ENCODE measurements at places on chromosomes 5 and 9.
A peak's percentile ranks its signal among the peaks of the same experiment; 100 is the strongest.

GRCh38 chr5:142242272-142242671 lies 82.5 kb downstream of the SPRY4 start:
- no peak for DNase-seq

DNA sequence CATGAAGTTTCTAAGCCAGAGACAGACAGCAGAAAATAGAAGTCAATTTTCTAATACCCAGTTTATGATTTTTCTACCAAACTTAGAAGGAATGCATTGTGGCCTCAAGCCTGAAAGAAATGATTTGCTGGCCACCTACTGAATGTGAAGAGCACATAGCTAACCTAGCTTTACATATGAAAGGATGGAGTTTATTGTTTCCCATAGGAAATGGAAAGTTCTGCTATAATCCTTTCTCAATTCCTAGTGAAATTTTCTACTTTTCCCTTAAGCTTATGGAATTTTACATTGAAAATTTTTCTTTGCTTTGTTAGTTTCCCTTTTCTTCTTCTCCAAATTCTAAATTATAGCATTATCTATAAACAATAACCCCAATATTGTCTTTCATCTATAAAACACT lies 110.1 kb downstream of the TMEM167A start:
- DNase-seq, result no peak

DNA sequence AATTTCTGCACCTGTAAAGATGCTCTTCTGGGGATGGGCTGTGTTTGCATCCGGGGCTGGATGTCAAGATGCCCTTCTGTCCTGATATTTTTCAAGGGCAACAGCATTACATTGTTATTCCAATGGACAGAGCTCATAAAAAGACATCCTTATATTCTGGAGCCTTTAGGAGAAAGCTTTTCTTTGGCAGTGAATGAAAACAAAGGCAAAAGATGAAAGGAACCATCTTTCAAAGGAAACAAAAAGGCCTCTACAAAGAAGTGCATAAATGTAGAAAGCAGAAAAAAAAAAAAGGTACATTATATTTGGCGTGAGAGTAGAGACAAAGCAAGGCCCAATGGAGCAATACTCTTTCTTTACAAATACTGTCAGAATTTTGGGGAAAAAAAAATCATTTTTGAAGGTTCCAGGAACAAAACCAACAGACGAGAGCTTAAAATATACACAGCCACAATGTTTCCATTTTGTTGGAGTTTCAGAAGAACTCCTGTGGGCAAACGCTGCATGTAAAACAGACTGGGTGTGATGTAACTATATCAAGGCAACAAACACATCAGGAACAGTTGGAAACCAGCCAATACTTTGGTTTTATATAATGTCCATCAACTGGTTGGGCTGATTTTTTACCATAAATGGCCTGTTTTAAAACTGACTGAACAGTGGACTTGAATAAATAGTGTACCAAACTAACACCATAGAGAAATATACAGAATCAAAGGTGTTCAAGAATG lies 885.6 kb upstream of the DMAC1 start:
- no peak for DNase-seq

GRCh38 chr5:164472165-164472564 lies 966.7 kb downstream of the MAT2B start:
- peak; percentile 47 for DNase-seq

- DNase-seq, result peak; percentile 93
Measured at GRCh38 chr5:38267372-38267771, 9.0 kb downstream of the EGFLAM start.

DNA sequence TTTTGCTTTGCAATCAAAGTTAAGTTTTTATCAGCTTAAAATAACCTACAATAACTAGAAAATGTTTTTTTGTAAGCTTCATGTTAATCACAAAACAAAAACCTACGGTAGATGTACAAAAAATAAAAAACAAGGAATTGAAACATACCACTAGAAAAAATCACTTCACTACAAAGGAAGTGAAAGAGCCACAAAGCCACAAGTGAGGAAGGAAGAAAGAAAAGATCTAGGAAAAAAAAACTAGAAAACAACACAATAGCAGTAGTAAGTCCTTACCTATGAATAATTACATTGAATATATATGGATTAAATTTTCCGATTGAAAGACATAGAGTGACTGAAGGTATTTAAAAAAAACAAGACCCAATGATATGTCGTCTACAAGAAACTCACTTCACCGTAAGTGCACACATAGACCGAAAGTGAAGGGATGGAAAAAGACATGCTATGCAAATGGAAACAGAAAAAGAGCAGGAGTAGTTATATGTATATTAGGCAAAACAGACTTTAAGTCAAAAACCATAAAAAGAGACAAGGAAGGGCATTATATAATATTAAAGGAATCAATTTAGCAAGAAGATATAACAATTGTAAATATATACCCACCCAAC lies 13.4 kb upstream of the ZDHHC21 start:
- DNase-seq, result no peak

GRCh38 chr5:10467281-10468198 lies 25.9 kb downstream of the ROPN1L start:
- no peak for DNase-seq

GRCh38 chr5:168064457-168064856 lies 227.0 kb upstream of the WWC1 start:
- DNase-seq, result no peak

- DNase-seq, result no peak
Measured at GRCh38 chr5:178278358-178279023, 45.9 kb upstream of the PHYKPL start.

- DNase-seq, result no peak
Measured at GRCh38 chr5:111769541-111769940, 12.5 kb upstream of the NREP start.

- peak; percentile 35 for DNase-seq
Measured at GRCh38 chr5:139543423-139543991, 17.6 kb upstream of the UBE2D2 start.

DNA sequence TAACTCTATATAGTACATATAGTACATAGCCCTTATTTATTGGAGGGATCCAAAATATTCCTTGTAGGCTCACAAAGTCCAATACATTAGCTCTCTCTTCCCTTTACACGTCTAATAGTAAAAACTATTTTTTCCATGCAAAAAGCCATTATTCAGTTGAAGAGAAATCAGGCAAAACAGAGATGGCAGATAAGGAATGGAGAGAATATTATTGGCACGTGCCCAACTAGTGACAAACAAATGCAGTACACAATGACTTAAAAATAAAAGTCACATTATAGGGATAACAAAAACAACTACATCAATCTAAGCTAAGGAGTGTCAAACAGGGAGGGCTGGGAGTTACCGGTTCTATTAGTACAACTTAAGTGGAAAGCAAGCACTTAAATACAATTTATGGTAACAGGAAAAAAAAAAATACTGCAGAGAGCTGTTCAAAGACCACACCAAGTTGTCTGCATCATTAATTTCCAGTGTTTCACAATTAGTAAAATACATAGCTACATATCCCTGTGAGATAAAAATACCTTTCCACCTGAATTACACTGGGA lies 4.1 kb upstream of the SCAI start:
- no peak for DNase-seq

- no peak for DNase-seq
Measured at GRCh38 chr5:78659714-78660113, 11.1 kb upstream of the LHFPL2 start.

DNA sequence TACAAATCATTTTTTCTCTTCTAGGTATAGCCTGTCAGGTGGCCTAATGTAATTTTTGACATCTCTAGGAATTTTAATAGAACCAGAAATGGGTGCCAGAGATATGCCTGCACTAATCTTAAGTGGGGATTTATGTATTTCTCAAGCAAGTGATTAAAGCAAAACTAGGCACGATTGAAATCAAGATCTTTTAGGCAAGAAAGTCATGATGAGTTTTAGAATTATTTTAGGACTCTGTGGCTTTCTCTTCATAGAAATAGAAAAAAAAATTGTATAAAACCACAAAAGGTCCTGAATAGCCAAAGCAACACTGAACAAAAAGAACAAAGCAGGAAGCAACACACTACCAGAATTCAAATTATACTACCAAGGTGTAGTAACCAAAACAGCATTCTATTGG lies 952 bp upstream of the AMACR start:
- no peak for DNase-seq

DNA sequence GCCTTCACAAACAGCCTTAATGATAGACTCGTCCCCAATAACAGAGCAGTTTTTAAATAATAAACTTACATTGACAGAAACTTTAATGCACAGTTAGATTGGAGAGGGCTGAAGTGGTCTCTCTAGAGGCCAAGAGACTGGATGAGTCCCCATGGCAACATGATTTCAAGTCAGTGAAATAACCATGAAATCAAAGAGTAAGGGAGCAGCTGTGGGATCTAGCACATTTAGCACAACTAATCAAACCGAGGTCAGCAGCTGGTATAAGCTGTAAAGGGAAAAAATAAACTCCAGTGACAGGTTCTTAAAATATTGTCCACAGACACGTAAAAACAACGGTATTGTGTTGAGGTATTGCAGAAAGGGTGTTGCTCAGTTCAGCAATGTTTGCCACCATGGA lies 916.6 kb downstream of the DNAH5 start:
- DNase-seq, result peak; percentile 68

- no peak for DNase-seq
Measured at GRCh38 chr5:167950126-167950721, 341.2 kb upstream of the WWC1 start.

DNA sequence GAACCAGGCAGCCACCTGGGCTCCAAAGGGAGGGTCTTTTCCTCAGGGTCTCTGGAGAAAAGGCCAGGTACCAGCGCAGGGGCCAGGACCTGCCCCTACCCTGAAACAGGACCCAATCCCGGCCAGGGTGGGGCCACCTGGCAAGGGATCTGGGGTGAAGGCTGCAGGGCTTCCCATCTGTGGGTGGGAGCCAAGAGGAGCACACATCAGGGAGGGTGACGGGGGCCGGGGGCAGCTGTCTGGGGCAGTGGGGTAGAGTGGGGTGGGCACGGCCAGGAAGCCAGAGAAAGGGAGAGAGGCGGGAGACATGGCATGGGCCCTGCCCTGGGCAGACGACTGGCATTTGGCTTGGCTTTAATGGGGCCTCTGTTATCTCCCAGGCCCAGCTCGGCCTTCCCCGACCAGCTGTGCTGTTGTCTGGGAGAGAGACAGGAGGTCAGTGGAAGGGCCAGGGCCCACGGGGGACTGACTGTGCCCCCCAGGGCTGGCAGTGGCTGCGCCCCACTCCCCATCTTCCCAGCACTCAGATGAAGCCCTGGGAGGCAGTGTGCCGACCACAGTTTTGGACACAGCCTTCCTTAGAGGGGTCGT lies 57.2 kb upstream of the RNF130 start:
- no peak for DNase-seq

DNA sequence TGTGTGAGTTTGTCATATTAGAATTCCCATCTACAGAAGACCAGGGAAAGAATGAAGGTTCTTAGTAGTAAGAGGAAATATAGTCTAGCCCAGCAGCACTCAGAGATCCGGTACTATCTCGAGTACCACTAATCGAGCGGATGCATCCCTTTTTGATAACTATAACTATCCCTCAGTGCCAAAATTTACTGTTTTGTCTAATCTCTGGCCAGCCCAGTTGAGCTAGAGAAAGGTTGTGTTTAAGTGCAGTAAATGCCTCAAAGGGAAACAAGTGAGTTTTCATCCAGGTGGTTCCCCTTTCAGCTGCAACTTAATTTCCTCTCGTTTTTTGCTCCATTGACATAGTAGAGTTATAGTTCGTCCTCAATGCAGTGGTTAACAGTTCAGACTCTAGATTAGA lies 146.7 kb downstream of the GPBP1 start:
- DNase-seq, result no peak

GRCh38 chr9:131776473-131776872 lies 36.6 kb upstream of the RAPGEF1 start:
- DNase-seq, result no peak

DNA sequence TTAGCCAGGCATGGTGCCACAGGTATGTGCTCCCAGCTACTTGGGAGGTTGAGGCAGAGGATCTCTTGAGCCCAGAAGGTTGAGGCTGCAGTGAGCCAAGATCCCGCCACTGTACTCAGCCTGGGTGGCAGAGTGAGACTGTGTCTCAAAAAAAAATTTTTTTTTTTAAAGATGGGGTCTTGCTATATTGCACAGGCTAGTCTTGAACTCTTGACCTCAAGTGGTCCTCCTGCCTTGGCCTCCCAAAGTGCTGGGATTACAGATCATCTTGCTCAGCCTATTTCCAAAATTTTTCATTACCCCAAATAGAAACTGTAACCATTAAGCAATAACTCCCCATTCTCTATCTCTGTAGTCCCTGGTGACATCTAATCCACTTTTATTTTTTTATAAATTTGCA lies 4.4 kb upstream of the TBC1D13 start:
- no peak for DNase-seq

- no peak for DNase-seq
Measured at GRCh38 chr9:105757496-105758251, 63.3 kb downstream of the TMEM38B start.

DNA sequence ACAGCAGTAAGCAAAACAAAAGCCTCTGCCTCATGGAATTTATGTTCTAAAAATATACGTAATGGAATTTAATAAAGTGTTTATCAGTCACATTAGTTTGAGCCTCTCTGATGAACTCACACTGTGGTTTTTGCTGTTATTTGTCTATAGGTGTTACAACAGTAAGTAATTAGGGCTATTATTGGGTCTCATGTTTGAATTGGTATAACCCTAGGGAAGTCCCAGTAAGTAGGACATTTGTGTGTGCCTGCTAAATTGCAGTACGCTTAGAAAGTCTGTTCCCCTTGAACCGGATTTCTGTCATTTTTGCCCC lies 197.6 kb downstream of the NR3C1 start:
- no peak for DNase-seq

GRCh38 chr5:175478384-175479124 lies at the start of gene SFXN1:
SFXN1 (plus strand) TSS chr5:175478560; CDS start chr5:175492104, 13,544 bp downstream.
- peak; percentile 79 for DNase-seq

- DNase-seq, result no peak
Measured at GRCh38 chr9:122206118-122207046, 22.4 kb downstream of the LHX6 start.

DNA sequence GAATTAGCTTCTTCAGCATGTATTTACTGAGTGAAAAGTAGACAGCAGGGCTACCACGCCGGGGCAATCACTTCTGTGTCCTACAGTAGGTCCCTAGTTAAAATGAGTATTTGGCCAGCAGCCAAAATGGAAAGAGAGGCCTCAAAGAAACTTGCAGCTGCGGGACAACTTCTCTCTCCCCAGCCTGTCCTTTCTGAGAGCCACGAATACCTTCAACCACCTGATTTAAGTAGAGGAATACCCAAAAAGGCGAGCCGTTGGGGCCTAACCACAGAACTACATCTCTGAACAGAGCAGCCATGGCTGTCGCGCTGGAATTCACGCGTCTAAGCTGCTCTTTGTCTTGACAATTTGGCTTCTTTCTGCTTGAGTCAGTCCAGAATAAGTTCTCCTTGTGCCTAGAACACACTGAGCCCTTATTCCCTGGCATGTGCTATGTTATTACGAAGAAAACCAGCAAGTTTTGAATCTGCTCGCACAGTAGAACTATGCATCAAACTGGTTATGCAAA lies 43.8 kb upstream of the GOLPH3 start:
- DNase-seq, result peak; percentile 17

GRCh38 chr5:10808347-10809226 lies 47.6 kb upstream of the DAP start:
- DNase-seq, result no peak

GRCh38 chr5:169576181-169576598 lies 7.4 kb upstream of the SPDL1 start:
- DNase-seq, result no peak
